ENCODE measurements at places on chromosomes 1 and 21. TPM values are rescaled to one million over a fixed set of nuclear protein-coding genes. Genes with fewer than 3 reads are reported as not detected.
A peak's percentile ranks its signal among the peaks of the same experiment; 100 is the strongest.

DNA sequence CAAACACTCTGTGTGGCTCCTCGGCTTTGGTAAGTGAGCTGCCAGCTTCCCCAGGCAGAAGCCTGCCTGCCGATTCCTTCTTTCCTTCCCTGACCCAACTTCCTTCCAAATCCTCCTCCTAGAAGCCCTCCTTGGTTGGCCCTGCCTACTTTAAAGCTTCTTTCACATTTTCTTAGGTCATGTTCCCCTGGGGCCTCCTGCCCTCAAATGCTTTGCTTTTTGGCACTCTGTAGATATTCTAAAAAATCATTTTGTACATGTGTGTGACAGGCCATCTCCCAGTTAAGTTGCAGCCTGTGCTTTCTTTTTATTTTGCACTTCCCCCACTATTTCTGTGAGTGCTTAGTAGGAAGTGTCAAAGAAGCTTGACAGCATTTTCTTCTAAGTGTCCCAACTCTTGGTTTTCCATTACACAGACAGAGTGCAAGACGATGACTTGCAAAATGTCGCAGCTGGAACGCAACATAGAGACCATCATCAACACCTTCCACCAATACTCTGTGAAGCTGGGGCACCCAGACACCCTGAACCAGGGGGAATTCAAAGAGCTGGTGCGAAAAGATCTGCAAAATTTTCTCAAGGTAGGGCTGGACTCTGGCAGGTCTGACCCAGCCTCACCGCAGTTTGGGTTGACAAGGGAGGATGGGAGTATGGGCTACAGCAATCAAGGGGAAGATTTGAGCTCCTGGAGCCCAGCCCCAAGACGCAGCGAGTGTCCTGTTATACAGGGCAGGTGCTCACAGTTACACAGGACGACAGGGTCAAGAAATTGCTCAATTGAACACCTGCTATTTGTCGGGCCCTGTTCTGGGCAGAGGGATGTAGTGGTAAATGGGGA lies at the start of gene S100A9:
Gene S100A9 (plus strand): TSS at position 2 of the 838 bp plus-strand sequence. CDS start 430 bp downstream, at position 432.
- DNase-seq = no peak

DNA sequence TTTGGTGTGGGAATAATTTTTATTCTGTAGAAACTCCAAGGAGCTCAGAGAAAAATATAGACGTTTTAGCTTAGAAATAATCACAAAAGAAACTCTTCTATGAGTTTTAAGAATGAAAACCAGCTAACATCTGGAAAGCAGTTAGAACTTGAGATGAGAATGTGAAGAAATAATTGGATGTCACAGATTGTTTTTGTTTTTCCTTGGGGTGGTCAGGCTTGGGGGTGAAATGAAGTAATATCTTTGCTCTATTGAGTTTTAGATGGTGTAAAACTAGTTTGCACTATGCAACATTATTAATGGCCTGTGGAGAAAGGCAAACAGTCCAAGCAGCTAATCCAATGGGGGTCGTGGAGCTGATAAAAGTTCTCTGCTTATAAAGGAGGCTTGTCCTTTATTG lies 101.2 kb downstream of the FMN2 start:
- no peak for DNase-seq

DNA sequence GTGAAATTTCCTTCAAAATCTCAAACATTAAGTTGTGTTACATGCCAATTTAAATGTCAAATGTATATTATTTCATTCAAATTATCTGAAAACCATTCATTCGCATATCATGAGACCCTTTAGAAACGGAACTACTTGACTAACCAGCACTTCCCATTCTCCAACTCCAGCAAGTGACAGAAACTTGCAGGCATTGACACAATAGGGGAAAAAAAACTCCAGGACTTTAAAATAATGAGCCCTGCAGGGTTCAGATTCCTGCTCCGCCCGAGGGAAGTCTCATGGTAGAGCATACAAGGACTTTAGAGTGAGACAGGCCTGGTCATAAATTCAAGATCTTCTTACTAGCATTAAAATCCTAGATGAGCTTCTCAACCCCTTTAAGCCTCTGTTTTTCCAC lies 138.9 kb downstream of the NR5A2 start:
- no peak for DNase-seq

- no peak for DNase-seq
Measured at GRCh38 chr1:221823149-221823548, 81.3 kb upstream of the DUSP10 start.

GRCh38 chr1:56434025-56434424 lies 145.3 kb downstream of the PLPP3 start:
- DNase-seq = no peak

- DNase-seq = peak; percentile 76
Measured at GRCh38 chr21:44450999-44451398, 4.3 kb upstream of the LRRC3 start.

DNA sequence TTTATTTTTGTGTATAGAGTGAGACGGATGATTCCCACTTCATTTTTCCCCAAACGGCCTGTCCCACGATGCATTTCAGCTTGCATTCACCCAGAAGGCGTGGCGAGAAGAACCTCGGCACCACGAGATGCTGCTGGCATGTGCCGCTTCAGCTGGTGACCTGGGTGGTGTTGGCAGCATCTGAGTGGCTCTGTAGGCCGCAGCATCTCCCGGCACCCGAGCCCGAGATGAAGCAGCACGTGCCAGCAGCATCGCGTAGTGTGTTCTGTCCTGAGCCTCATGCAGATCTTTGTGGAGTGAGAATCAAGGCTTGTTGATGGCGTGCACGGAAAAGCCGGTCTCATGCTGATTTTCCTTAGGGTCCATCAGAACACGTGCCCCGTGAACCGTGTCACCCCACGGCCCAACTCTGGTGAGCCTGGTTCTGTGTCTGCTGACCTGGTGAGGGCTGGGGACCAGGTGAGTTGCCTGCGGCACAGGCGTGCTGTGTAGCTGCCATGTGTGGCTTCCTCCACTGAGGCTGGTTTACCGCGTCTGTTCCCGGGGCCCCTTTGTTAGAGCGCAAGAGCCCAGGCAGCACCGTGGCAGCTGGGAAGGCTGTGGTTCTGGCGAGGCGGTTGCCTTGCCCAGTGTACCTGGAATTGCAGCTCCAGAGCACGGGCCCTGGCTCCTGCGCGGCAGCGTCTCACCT lies 16.7 kb downstream of the SLX9 start:
- DNase-seq = no peak

DNA sequence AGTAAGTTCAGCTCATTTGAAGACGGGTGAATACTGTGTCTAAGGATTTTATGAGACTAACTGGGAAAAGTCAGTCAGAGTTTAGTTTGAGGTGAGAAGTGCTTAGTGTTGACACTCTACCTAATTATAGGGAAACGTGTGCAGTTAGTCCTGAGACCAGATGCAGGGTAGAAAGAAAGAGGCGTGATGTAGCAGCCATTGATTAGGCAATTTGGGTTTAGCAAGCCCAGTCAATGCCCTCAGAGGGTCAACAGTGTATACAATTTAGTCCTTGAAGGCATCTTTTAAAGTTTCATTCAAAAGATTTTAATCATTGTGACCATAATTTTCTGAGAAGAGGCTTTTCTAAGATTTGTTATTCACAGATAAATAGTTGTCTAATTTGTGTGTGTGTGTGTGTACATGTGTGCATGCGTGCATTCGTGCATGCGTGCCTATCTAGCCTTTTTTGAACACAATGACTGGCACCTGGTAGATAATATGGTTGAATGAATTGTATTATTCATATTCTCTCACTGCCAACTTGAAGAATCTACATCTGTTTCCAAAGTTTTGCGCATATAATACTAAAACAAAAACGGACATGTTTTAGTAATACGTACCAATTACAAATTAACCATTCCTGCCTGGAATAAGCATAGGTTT lies 332.9 kb downstream of the SRGAP2C start:
- DNase-seq = no peak

Gene PRELP
- total RNA-seq = 80.0 TPM

Gene PDC
- not detected for total RNA-seq
